Keratinocyte (primary cell): ENCODE measurements at places on chromosomes 13 and 19.

DNA sequence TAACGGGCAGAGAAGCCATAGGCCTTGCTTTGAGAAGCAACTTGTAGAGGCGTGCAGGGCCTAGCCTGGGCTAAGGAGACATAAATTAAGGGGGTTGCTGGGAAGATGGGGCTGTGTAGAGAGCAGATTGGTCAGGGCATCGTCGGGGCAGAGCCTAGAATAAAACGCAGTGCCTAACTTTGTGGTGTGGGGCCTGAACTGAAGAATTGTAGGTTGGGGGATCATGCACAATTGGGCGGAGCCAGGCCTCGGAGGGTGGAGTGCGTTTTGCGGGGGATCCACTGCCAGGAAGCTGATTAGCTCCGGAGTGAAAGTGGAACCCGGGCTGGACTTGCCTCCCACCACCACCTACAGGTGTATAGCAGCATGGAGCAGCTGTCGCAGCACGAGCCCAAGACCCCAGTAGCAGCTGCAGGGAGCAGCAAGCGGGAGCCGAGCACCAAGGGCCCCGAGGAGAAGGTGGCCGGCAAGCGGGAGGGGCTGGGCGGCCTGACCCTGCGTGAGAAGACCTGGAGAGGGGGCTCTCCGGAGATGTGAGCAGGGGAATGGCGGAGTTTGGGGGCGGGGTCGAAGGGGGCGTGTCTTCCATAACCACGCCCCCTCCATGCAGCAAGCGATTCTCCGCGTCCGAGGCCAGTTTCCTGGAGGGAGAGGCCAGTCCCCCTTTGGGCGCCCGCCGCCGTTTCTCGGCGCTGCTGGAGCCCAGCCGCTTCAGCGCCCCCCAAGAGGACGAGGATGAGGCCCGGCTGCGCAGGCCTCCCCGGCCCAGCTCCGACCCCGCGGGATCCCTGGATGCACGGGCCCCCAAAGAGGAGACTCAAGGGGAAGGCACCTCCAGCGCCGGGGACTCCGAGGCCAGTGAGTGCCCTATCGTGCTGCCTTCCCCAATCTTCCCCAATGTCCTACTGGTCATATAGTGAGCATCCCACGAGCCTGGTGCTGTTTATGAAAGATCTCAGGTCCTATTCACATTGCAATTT lies 13.8 kb downstream of the DNASE2 start:
- DNase-seq: no peak

GRCh38 chr19:489418-490196 lies 6.7 kb upstream of the MADCAM1 start:
- DNase-seq: no peak

DNA sequence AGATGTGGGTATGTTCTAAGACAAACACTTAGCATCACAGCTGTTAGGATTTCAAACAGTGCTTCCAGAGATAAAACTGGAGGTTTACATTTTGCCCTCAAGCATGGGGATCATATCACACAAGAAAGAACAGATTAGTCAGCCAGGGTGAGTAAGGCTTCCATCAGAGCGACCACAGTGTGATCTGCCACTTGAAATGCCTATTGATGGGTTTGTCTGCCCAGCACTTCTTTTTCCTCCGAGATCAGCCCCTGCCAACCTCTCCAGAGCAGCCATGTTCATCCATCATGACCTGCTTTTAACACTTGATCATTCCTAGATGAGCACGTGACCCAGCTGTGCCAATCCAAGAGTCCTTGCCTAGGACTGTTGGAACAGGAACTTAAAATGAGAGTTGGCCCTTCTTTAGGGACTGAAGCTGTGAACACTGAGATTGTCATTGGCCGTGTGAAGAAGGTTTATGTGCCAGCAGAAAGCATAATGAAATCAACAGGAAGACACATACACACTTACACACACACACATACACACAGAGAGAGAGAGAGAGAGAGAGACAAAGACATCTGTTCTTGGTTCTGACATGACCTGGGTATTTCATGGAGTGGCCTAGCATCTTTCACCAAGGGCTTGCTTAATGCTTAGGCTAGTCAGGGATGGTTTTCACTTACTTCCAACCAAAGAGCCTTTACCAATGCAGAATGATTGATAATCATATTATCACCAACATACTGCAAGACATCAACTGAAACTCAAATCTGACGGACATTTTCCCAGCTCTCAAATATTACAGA lies 5.2 kb upstream of the CEBPG start:
- DNase-seq: peak; percentile 72

- no peak for DNase-seq
Observed at GRCh38 chr19:35224681-35225571, 3.6 kb downstream of the FAM187B start.

GRCh38 chr19:49233163-49233562 lies 75.6 kb downstream of the TRPM4 start:
- no peak for DNase-seq

DNA sequence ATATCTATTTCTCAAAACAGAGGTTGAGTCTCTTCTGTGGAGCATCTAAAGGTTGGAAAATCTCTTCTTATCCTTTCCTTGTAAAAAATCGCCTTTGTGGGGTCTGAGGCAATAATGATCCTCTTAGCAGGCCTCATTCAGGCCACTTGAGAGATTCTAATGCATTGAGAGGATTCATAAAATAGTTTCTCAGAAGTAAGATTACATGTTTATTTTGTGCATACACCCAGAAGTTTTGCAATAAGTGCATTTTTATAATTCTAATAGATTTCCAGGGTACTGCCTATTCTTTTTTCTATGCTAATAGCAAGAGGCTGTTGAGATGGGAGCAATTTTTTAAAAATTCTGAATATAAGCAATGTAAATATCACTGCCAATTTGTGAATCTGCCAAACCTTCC lies 342.2 kb upstream of the KLF12 start:
- no peak for DNase-seq

GRCh38 chr13:44407379-44407778 lies 33.8 kb downstream of the SERP2 start:
- no peak for DNase-seq

- DNase-seq: no peak
Observed at GRCh38 chr13:97496511-97496910, 62.5 kb downstream of the RAP2A start.

DNA sequence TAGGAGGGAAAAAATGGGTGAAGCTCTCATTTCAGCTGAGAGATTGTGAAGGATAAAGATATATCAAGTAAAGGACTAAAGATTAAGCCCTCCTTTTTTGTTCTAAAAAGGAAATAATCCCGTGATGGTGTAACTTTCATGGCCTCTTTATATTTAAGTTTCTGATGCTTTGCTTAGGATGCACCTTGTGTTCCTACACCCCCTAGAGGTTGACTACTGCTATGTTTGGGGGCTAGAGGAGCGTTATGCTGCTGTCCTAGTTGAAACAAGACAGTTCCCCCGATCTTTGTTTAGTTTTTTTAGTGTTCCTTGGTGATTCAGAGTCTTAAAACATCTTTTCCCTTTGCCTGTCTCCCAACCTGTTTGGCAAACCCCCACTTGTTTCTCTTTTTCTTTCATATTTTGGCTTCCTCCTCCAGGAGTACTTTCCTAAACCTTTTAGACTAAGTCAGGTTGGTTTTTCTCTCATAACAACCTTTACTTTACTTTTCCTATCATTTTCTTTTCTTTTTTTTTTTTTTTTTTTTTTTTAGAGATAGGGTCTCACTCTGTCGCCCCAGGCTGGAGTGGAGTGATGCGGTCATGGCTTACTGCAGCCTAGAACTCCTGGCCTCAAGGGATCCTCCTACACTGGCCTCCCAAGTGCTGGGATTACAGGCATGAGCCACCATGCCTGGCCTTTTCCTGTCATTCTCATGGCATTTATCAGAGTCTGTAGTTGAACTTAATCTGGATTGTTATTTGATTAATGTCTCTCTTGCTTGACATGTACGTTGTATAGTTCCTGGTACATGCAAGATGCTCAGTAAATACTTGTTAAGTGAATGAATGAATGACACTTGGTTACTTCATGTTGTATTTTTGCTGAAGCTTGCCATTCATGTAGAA lies 2.8 kb downstream of the UBA2 start:
- peak; percentile 26 for DNase-seq

DNA sequence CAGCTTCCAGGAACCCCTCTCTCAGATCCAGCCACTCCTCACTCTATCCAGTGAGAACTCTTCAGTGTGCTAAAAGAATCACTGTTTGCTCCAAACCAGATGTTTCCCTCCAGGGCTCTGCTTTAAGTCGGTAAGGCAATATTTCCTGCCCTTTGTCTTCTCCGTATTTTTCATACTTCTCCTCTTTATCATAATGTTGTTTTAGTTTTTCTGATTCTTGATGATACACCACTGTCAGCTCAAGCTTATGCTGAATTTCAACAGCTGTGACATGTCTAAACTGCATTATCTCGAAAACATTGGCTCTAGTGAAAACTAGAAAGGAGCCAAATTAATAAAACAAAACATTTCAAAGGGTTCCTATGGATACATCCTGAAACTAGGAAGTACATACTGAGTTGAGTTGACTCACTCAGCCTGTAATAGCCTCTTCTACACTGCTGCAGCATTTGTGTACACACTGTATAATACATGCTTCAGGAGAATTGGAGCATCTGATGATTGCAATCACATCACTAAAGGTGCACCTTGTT lies 39.8 kb downstream of the GPR180 start:
- DNase-seq: peak; percentile 57

DNA sequence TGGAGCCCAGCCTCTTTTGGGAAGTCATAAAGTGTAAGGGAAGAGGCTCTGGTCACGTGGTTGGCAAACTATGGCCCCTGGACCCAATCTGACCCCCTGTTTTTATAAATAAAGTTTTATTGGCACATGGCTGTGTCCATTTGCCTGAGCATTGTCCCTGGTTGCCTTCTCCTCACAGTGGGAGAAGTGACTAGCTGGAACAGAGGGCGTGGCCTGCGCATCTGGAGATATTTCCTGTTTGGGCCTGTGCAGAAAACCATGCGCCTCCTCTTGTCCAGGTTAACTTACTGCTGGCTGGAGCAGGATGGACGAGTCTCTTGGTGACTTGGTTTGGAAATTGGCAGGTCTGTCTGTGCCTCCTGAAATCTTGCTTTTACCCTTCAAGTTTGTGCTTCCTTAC lies 48.3 kb downstream of the KDM4B start:
- no peak for DNase-seq

DNA sequence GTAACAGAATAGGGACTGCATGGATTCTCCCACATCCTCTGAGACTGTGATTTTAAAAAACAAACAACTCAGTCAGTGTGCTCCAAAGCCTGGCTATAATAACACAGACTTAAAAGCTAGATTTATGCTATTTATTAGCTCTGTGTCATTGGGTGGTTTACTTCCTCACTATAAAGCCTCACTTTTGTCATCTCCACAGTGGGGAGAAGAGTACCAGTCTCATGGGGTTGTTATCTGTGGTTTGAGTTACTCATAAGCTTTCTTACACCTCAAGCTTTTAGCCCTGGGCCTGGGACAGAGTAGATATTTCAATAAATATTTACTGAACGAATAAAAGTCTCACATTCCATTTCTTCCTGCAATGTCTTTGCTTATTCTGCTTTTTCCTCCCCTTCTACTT lies 5.3 kb downstream of the RNASEH2B start:
- no peak for DNase-seq

DNA sequence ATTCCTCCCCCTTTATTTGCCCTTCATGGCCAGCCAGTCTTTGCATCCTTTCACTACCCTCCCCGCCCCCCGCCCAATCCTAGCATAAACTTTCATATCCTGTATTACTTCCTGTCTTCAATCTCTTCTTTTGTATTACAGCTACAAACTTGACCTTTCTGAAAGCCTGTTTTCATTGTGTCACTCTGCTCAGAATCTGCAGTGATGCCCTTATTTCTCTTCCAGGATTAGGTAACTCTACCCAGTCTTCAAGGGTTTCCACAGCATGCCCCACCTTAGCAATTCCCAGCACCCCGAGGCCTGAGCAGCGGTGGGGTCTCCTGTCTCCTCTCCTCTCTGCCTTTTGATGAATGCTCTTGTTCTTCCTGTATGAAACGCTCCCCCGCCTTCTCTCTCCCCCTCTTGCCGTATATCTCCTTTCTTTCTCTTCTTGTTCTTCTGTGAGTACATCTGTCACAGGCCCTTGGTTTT lies 145.6 kb downstream of the SHISA2 start:
- no peak for DNase-seq

DNA sequence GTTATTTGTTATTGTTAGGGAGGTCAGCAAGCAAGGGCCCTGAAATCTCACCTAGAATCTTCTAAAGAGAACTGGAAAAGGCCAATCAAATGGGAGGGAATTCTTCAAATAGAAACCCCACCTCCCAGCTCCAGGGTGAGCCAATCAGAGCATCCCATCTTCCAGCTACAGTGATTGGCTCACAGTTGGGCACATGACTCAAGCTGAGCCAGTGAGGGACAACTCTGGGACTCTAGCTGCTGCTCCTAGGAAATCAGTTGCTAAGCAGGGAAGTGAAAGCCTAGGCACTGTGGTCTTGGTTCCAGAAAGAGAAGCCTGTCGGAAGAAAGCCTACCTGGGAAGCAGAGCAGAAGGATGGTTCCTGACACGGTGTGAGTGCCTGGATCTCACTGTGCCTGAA lies 13.4 kb downstream of the TM6SF2 start:
- no peak for DNase-seq

- DNase-seq: no peak
Observed at GRCh38 chr13:45592758-45593157, 22.8 kb downstream of the ERICH6B start.

DNA sequence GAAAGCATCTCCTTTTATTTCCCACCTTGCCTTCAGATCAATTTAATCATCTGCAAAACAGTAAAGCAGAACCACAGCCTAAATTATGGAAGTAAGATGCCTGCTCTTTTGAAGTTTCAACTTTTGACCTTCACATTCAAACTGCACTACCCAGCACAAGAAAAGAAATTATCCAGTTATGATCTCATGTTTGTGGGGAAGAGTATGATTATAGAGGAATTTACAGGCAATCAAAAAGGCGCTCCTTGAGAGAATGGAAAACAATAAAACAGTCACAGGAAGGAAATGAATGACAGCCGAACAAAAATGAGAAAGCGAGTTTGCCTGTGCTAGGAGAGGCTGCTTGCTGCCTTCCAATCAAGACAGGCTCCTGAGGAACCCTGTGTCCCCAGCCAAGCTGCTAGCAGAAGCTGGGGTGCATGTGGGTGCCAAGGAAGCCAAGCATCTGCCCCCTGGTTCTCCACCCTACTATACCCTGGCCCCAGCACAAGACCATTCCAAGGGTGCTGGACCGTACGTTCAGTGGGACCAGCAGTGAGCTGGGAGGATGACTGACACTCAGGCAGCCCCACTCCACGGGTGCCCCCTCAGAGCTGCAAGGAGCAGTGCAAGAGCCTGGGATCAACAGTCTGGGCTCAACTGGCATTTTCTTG lies 47.8 kb downstream of the PEPD start:
- no peak for DNase-seq

DNA sequence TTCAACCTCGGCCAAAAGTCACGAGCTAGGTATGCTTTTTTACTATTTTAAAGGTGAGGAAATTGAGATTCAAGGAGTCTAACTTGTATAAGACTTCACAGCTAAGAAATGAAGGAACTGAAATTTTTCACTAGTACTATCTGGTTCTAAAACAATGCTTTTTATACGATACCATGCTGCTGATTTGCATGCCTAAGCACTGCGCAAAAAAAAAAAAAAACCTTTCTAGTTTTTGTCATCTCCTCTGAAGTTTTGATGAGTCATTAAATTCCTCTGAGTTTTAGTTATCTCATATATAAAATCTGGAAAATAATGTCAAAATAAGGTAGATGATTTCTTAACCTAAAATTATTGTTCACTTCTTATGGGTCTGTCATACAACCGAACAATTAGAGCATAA lies 28.0 kb upstream of the UFM1 start:
- no peak for DNase-seq
